Activated T-cell treated with anti-CD3 and anti-CD28 coated beads for 48 hours (primary cell): ENCODE measurements at places on chromosomes 4 and X.

DNA sequence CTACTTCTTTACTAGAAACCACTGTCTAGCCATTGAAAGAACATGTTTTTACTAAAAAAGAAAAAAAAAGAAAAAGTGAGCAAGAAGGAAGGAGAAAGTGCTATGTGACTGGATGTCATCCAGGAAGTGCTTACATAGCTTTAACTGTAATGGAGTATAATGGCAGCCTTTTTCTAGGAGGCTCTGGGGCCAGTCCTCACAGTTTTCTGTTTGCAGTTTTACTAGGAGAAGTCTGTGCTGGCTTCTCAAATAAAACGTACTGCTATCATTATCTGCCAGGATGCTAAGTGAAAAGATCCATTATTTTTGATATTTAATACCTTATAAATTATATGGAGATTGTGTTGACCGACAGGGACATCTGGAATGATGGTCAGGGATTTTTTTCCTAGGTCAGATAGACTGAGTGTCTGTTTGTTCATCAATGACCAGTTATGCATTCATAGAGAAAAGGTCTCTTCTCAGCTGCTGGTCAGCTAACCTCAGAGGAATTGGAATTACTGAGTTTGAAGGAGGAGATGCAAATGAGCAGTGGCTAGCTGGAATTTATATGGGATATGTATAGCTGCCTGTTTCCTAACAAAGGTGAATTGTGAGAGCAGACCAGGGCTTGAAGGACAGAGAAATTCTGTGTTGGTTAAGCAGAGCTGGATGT is 21.7 kb downstream of the LPAR4 start:
- no peak for DNase-seq

- no peak for DNase-seq
These were observed 271.3 kb downstream of the PPP3CA start for GRCh38 chr4:101076032-101076431.

DNA sequence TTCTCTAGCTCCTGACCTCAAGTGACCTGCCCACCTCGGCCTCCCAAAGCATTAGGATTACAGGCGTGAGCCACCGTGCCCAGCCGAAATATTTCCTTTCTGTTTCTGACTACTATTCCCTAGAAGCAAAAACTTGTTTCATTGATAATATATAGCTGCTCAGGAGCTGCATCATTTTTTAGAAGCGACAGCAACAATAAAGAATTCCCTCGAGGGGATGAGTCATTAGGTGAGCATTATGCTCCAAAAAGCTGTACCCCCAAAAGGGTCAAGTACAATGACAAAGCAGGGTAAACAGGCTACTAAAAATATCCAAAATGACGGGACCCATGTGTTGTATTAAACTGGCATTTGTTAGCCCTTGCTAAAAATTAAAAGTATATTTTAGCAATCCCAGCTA is 67.0 kb downstream of the RBM47 start:
- DNase-seq = no peak

DNA sequence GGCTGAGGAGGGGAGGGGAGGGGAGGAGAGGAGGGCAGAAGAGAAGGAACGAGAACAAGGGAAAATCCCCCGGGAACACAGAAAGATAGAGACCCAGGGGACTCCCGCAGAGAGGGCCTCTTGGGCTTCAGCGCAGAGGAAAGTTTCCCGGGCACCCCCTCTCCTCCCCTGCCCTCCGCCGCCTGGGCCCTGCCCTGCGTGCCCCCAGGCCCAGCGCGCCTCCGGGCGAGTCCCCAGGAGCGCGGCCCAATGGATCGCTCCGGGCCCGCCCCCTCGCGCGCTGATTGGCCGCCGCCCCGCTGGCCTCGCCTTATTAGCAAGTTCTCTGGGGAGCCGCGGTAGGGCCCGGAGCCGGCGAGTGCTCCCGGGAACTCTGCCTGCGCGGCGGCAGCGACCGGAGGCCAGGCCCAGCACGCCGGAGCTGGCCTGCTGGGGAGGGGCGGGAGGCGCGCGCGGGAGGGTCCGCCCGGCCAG is at the start of gene MSX1:
Gene MSX1 (plus strand): TSS at position 341 of the 474 bp plus-strand sequence. CDS start 235 bp downstream, outside the sequence.
- DNase-seq = peak; percentile 52

DNA sequence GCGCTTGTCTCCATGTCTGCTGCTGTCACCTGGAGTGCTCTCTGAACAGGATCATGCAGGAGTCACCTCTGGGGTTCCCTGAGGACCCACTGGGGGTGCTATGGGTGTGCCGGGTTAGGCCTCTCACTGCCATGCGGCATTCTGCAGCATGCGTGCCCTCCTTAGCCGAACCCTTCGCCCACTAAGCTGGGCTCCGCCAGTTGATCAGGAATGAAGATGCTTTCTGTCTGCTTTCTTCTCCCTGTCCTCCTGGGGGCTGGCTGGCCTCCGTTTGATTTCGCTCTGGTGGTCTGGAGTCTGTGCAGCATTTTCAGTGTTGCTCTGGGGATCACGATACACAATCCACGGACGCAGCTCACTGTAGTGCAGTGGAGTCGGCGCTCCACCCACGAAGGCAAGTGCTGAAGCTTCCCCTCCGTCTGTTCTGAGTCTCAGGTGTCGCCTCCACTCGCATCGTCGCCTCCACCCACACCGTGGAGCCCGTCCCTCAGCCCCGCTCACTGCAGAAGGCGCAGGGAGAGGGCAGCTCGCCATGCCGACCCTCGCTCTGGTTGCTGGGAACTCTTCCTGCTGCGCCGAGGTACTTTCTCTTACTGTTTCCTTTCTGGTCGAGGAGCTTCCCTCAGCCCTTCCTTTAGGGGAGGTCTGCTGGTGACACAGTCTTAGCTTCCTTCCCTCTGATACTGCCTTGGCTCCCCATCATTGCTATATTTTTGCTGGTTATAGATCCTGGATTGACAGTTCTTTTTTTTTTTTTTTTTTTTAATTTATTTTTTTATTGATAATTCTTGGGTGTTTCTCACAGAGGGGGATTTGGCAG is 29.2 kb downstream of the LETM1 start:
- DNase-seq = no peak

DNA sequence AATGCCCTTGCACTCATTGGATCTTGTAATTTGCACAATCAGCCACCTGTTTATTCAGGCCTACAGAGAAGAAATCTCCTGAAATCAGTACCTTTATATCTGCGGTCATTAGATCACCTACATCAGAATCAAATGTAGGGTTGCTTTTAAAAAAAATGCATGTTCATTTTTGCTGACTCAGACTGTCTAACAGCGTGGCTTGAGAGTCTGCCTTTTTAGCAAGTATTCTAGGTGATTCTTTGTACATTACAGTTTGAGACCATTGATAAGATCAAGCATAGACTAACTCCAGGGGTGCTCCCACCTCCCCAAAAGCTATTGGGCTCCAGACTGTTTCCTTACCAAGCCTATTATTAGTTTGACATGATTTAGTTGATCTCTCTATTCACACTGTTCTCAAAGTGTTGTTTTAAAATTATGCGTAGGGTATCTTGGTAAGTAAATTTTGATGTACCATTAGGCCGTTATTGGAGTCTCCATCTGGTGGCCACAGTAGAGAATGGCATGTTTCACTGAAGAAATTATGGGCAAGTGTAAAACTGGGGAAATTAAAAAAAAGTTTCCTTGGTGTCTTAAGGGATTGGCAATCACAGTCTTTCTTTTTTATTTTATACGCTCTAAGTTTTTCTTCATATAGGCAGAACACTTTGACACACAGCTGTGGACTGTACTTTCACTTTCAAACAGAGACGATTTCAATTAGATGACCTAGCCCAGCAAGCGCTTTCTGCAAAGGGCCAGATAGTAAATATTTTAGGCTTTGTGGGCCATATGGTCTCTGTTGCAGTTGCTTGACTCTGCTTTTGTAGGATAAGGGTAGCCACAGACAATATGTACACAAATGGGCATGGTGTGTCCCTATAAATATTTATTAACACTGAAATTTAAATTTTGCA is 33.7 kb upstream of the MSL3 start:
- peak; percentile 1 for DNase-seq

DNA sequence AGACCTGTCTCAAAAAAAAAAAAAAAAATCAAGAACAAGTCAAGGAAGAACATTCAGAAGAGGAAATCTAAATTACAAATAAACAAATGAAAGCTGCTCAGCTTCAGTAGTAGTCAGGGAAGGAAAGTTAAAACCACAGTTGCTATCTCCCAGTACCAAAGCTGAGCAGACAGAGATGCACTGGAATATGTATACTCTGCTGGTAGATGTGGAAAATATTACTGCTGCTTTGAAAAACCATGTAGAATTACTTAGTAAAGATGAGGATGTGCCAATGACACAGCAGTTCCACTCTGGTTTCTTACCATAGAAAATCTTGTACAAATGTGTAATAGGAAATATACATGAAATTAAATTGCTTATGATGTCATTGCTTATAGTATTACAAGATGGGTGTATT is 25.1 kb upstream of the PRKX start:
- DNase-seq = no peak
